CD4-positive, CD25-positive, alpha-beta regulatory T cell (primary cell): ENCODE measurements at places on chromosomes 5 and 9. TPM values are rescaled to one million over a fixed set of nuclear protein-coding genes. Genes with fewer than 3 reads are reported as not detected.

GRCh38 chr5:56681346-56681745 lies 134.0 kb upstream of the MAP3K1 start:
- no peak for DNase-seq

RNF183 gene
- polyA plus RNA-seq: not detected

IFNA5 gene
- not detected for polyA plus RNA-seq

C5orf52 gene
- not detected for polyA plus RNA-seq

DNA sequence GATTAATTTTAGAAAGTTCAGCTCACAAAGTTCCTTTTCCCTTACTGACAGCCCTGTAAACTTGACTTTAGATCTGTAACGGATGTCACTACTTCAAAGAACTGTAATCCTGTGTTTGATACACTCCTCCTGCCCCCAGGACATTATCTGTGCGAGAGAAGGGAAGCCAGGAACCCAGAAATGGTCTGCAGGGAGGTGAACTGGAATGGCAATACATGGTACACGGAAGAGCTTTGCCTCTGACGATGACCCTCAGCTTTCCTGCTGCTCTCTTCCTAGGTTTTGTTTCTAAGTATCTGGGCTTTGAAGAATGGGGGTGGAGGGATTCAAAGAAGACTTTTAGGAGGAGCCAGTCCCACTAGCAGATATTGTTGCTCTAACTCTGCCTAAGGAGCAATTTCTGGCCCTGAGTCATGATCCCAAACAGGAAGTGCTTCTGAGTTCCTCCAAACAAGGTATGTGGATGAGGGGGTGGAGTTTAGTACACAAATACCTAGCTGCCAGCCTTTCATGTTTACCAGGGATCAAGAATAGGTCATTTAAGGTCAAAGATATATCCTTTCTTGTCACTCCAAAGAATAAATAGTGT lies 43.4 kb upstream of the TMC1 start:
- DNase-seq: no peak

- no peak for DNase-seq
These were observed 17.6 kb downstream of the TSPAN17 start for GRCh38 chr5:176664886-176665285.

GRCh38 chr9:137621131-137621757 lies 2.4 kb downstream of the EHMT1 start:
- DNase-seq: no peak

PCDHB9 gene
- not detected for polyA plus RNA-seq

TAF11L10 gene
- polyA plus RNA-seq: not detected

GRCh38 chr5:60649288-60649917 lies 50.6 kb downstream of the DEPDC1B start:
- peak; percentile 47 for DNase-seq
